ENCODE measurements at places on chromosomes 1 and 21.

DNA sequence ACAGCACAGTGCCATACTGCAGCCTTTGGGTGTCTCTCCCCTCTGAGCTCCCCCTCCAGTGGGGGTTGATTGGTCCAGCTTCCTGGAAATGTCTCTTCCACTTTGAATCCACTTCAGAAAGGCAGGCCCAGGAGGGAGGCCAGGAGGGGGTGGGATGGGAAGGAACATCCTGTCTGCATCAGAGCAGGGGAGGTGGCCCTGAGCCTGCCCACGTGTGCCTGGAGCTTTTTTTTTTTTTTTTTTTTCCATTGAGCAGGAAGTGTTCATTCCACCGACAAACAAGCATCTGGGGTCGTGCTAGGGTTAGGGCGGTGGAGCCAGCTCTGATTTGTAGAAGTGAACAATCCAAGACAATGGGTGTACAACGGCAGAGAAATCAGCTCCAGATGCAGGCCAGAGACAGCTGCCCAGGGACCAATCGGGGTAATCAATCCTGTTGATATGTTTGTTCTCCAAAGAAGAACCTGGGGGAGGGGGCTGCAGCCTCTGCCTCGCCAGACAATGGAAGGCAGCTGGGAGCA lies 93.3 kb downstream of the SSBP3 start:
- no peak for DNase-seq

DNA sequence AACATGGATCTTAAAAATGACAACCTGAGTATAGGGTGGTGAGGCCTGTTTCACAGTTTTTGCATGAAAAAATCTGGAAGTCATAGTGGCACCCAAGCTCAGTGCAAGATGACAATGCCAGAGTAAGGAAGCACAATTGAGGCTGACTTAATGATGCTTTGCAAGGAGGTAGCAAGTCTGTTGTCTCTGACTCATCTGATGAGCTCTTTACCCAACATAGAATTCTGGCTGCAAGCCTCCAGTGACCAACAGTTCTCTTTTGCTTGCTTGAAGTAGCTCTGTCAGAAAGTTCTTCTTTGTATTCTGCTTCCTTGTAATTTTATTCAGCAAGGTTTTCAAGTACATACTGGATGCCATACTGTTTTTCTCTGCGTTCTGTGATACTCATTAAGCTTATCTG lies 117.1 kb downstream of the FOXD2 start:
- DNase-seq = no peak

- DNase-seq = no peak
Measured at GRCh38 chr1:225980005-225980836, 18.9 kb downstream of the SDE2 start.

- DNase-seq = no peak
Measured at GRCh38 chr1:194068446-194069167, 882.2 kb upstream of the B3GALT2 start.

DNA sequence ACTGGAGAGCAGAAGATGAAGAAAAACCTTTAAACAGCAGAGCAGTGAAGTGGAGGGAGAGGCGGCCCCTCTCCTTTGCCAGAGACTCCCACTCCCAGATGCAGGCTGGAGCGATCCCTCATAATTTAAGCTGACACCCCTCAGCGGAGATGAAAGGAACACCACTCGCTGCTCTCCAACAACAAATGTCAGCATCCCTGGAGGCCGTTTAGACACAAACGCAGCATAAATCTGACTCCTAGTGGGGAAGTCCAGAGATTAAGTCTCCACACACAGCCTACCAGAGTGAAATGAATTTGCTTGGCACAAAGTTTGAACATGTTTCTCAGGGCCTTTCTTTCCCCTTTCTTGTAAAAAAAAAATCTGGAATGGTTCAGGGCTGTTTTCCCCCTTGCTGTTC lies 137.8 kb downstream of the LMX1A start:
- no peak for DNase-seq

GRCh38 chr1:156012051-156012817 lies 8.5 kb downstream of the SSR2 start:
- DNase-seq = no peak

DNA sequence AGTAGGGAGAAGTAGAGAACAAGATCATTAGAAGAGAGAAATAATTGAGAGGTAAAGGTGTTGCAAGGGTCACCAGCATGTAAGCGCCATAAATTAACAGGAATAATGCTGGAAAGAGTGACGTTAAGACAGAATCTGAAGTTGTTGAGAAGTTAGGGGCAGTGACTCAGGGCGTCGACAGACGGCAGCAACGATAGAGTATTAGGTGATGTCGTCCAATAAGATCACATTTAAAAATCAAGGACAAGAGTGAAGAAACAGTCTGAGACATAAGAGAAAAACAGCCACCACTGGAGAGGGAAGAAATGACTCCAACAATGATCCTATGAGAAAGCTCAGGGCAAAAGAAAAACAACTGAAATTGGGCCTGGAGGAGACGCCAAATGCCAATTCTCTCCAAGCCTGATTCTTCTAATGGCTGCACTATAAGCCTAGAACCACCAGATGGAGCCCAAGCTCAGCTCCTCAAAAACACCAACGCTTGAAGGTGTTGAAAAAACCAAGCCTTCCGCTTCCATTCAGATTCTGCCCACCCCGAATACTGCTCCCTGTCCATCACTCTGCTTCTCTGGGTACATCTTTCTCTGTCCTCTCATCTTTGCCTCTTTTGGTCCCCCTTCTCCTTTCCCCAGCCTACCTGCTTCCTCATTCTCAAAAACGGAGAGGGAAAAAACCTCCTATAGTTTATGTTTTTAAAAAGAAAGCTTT lies 70.0 kb downstream of the LUZP1 start:
- no peak for DNase-seq

DNA sequence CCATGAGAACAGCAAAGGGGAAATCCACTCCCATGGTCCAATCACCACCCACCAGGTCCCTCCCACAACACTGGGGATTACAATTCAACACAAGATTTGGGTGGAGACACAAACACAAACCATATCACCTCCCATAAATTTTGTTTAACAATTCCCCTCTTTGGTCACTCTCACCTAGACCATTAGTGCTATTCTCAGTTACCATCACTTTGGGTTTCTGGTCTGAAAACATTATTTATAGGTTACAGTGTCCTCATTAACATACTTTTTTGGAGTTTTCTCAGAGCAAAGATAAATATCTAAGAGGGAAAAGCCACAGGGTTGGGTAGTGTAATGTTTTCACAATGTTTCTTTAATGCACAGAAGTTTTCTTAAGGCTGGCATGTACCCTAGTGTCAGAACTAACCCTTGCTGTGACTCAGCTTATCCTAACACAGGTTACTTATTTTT lies 47.7 kb upstream of the DNAH14 start:
- DNase-seq = no peak

- DNase-seq = no peak
Measured at GRCh38 chr21:45590726-45591618, 48.7 kb upstream of the SLC19A1 start.

- DNase-seq = no peak
Measured at GRCh38 chr1:9031484-9032259, 5.4 kb upstream of the SLC2A7 start.

DNA sequence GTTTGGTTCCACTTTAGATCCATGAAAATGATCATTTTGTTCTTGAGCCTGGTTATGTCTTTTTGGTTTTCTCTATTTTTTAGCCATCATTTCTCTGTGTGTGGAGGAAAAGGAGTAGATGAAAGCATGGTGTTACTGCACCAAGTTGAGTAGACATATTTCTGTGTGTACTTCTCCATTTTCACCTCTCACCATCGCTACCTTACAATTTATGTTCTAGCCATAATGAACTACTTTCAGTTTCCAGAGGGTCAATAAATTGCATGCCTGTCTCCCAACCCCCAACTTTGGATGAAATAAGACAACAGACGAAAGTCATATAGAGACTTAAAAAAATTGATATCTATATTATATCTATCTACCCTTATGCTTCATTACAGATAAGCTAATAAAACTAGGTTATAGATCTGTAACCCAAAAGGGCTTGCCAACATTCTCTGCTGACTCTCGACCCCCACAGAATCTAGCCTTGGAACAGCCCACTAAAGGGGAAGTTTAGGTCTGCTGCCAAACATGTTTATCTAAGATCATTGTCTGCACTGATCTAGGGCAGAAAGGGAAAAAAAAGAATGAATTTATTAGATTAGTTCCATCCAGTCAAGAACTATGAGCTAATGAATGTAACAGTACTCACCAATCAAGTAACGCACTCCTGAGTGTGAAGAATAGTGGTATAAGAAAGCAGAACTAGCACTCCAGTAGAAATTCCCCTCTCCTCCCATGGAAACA lies 7.5 kb upstream of the MAN1A2 start:
- no peak for DNase-seq

GRCh38 chr1:13892671-13893325 lies 192.8 kb downstream of the PRDM2 start:
- DNase-seq = no peak

DNA sequence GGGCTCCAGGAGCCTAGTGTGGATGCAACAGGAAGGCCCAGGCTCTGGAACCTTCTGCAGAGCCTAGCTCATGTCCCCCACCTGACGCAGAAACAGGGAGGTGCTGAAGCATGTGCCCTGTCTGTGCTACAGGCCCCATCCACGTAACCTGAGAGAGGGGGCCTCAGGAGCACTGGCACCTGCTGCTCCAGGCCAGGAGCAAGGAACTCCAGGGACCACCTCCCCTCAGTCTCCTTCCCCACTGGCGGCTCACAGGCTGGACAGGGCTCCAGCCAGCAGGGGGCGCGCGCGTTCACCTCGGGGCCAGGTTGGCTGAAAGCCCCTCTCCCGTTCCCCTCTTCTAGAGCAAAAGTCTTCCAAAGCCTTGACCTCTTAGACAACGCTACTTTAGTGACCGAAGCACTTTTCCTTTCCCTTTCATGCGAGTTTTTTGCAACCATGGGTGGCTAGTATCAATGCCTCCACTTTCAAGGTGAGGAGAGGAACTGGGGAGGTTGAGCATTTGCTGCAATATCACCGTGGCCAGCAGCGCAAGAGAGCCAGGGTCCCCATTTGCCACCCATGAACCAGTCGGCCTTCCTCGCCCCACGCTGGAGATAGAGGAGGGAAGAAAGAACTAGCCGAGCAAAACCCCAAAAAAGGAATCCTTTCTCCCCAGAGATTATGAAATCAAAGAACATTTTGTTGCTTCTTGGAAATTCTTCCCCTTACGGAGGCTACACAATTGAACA lies 52.4 kb upstream of the GPR157 start:
- no peak for DNase-seq

GRCh38 chr21:33762803-33763581 lies 120.7 kb downstream of the ITSN1 start:
- DNase-seq = no peak

GRCh38 chr1:12132078-12132477 lies 34.7 kb upstream of the TNFRSF1B start:
- no peak for DNase-seq

DNA sequence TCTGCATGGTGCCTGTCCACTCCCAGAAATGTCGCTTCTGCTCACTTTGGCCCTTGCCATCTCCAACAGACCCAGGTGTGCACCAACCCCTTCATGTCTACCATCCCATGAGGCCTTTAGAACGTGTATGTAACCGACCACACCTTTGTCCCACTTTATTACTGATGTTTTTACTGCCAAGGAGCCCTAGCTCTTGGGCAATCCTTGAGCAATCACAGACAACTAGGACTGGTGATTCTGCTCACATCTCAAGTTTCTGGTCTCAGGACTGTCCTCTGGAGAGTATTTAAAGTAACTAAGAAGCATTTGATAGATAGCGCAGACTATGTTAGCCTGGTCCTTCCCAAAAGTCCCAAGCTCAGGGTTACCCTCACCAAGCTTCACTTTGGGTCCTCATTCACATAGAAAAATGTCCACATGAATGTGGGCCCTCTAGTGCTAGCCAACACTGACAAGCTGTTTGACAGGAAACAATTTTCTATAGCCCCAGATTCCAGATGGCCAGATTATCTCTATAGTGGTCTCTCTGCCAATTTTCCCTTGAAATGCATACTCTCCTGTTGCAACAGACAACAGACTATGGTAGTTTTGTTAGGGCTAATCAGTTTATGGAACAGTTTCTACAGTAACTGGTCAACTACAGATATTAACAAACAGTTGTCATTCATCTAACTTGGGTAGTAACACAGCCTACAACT lies 6.9 kb upstream of the TMEM81 start:
- DNase-seq = no peak

- no peak for DNase-seq
Measured at GRCh38 chr1:35915693-35916092, 15.2 kb upstream of the AGO3 start.

GRCh38 chr21:32867597-32867996 lies 96.0 kb upstream of the PAXBP1 start:
- DNase-seq = no peak

DNA sequence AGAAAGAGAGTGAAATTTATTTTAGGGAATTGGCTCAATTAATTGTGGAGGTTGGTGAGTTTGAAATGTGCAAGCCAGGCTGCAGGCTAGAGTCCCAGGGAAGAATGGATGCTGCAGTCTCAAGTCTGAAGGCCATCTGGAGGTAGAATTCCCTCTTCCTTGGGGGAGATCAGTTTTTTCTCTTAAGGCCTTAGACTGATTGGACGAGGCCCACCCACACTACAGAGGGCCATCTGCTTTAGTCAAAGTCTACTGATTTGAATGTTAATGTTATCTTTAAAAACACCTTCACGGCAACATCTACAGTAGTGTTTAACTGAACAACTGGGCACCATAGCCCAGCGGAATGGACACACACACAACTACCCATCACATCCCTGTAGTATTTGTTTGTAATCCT lies 245.9 kb upstream of the IRF2BP2 start:
- no peak for DNase-seq

DNA sequence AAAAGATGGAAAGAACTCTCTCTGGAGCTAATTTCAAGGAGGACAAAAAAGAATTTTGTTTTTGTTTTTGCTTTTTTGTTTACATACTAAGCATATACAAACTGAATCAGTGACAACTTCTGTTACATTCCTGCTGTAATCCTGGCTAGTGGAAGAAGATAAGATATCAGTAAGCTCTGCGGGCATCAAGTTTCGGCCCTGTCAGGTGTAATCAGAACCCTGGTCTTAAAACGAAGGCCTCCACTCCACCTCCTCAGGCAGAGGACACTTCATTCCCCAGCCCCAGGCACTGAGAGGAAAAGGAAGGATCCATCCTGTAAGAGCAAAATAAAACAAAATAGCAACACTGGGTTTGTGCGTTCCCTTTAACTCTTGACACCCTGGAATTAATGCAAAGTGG lies 88.9 kb upstream of the ARHGAP29 start:
- DNase-seq = no peak

DNA sequence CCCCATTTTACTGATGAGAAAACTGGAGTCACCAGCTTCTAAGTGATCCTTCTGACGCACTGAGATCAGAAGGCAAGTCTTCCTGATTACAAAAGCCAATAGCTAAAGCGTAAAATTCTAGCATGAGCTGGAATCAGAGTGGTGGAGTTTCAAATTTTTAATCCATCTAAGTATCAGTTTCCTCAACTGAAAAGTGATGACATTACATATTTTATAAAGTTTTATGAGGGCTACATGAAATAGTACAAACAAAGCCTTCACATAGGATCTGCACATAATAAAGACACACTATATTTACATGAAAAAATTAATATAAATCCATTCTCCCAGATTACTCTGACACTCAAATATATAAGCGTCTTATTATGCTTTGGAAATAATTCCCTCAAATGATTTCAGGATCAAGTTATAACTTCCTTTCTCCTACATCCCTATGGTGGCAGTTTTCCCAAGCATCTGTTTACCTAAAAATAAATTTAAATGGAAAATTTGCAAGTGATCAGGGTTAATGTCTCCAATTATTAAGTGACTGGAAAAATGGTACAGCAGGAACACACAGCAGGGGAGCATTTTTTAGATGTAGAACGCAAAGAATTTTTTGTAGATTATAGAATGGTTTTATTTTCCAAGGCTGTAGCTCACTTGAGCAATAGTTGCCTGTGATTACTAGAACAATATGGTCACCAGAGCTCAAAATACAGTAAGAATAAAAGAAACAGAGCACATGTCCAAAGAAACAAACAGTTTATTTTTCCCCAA lies 490.4 kb upstream of the C1orf87 start:
- no peak for DNase-seq

Data from cerebellar nuclear complex (tissue), 1 donor.